ENCODE measurements at places on chromosomes 7 and 10. TPM values are rescaled to one million over a fixed set of nuclear protein-coding genes. Genes with fewer than 3 reads are reported as not detected.

Gene EFCAB10
- total RNA-seq, result 17.3 TPM

Gene GRIFIN
- total RNA-seq, result not detected

Gene MLXIPL
- 11.8 TPM for total RNA-seq

Gene PLXNA4
- 0.04 TPM for total RNA-seq

Gene ASAH2B
- total RNA-seq, result 8.5 TPM

Gene PRKCQ
- 13.6 TPM for total RNA-seq

Gene ANKRD61
- not detected for total RNA-seq

Gene BAIAP2L1
- 22.9 TPM for total RNA-seq

Gene PANK1
- 5.9 TPM for total RNA-seq

Gene CALCR
- total RNA-seq, result 0.16 TPM

Gene IFIT1B
- total RNA-seq, result not detected

Gene FMC1
- 29.0 TPM for total RNA-seq

Gene C10orf53
- total RNA-seq, result not detected

Gene SNCG
- 86.6 TPM for total RNA-seq

Gene OR2A42
- total RNA-seq, result not detected

Gene TMEM229A
- not detected for total RNA-seq

Gene ANKRD22
- not detected for total RNA-seq

Gene TMEM236
- total RNA-seq, result 0.04 TPM

Gene FBXO24
- 0.95 TPM for total RNA-seq

Gene MSMB
- not detected for total RNA-seq

Gene TLL2
- not detected for total RNA-seq

Gene AGR3
- not detected for total RNA-seq

Gene SPDYE5
- total RNA-seq, result 0.09 TPM

Gene GHRHR
- not detected for total RNA-seq

Gene CDC14C
- total RNA-seq, result not detected

Gene OR9A2
- total RNA-seq, result not detected

Gene TFR2
- 121 TPM for total RNA-seq

Gene PKD2L1
- not detected for total RNA-seq

Gene CPXM2
- not detected for total RNA-seq

Gene CABCOCO1
- not detected for total RNA-seq

Gene SKIDA1
- 1.0 TPM for total RNA-seq

Gene KIAA1217
- 0.20 TPM for total RNA-seq

Gene TAS2R3
- 1.2 TPM for total RNA-seq

Gene BTAF1
- total RNA-seq, result 28.8 TPM

Gene SP8
- 1.2 TPM for total RNA-seq

Gene MRLN
- not detected for total RNA-seq

Gene SLC26A4
- total RNA-seq, result 0.54 TPM

Gene FAM25A
- total RNA-seq, result not detected

Gene C10orf62
- total RNA-seq, result not detected

Gene OR13A1
- total RNA-seq, result 0.13 TPM

Gene SPOCK2
- 0.86 TPM for total RNA-seq

Gene ZNF518A
- total RNA-seq, result 20.7 TPM

Gene GTF2I
- 162 TPM for total RNA-seq

Gene DNAJB12
- total RNA-seq, result 31.0 TPM

Gene FFAR4
- total RNA-seq, result not detected

Gene TBL2
- total RNA-seq, result 70.3 TPM

Gene DLX5
- not detected for total RNA-seq

Gene SPDYE6
- total RNA-seq, result not detected
